ENCODE measurements at places on chromosomes 2 and 18.
A peak's percentile ranks its signal among the peaks of the same experiment; 100 is the strongest.

DNA sequence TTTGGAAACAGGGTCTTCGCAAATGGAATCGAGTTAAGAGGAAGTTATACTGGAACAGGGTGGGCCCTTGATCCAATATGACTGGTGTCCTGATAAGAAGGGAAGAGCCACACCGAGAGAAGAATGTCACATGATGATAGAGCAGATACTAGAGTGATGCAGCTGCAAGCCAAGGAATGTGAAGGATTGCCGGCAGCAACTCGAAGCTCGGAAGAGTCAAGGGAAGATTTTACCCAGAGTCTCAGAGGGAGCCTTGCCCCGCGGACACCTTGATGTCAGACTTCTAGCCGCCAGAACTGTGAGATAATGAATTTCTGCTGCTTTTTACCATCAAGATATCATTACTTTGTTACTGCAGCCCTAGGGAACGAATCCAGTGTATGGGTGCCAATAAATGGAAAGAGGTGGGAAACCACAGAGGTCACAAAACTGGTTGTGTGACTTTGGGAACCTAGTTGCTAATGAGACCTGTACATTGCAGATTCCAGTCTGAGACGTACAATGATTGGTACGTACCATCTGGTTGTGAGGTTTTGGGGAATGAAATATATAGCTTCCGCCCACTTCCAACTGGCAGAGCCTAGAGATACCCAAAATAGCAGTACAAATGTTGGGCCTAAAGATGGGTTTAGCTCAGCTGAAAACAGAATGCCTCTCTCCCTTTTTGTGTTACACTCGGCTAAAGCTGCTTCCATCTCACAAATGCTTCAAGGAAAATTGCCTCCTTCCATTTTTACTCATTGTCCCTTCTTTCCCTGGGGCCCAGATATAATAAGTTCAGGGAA lies 28.6 kb upstream of the VWA3B start:
- DNase-seq: no peak

- DNase-seq: no peak
Measured at GRCh38 chr18:64073971-64074370, 74.9 kb downstream of the LINC00305 start.

DNA sequence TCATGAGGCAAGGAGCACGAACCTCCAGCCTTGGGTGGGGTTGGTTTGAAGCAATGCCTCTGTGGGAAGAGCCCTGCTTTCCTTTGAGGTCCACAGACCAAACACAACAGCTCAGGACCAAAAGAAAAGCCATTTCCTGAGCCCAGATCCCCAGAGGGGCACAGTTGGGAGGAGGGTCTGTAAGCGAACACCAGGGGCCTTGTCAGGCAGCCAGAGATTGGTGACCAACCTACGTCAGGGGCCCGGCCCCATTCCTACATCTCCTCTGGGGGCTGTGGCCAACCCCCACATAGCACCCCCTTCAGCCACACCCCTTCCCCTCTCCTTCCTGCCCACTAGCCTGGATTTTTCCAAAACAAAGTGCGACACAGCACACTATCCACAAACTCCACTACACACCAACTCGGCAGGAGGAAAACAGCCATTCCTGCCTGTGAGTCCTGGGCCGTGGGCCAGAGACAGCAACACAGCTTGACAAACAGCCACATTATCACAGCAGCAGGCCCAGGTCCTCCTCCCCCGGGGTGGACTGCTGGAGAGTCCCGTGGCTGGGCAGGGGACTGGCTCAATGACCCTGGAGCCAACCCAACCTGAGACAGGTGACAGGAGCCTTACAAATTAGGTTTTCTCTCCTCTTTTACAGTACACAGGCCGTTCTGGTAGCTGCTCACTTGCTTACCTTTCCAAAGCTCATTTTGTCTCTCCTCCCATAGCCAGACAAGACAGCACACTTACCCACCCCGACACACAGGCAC lies 98.8 kb downstream of the TNS1 start:
- no peak for DNase-seq

DNA sequence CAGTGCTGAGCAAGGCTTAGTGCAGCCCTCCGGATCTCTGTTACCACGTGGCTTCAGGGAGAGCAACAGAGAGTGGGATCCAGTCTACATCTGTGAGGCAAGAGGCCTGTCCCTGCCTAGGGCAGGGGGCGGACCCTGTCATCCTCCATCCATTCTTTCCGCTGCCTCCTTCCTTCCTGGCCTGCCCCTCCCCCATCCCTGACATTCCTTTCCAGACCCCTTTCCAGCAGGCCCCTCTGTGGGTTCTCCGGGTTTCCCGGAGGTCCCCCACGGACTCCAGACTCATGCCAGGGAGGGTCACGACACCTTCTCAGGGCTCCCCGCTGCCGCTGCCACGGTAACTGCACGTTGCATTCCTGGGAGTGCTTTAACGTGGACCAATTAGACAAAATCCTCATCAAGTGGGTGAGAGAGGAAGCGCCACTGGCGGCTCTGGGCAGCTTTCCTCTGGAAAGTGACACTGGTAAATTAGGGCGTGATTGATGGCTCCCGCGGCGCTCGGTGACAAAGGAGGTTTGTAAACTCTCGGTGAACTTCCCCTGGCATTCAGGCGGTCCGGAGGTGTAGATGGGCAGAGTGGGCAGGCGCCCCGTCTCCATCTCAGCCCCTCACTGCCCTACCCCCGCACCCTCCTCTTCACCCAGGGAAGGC lies 11.4 kb downstream of the ATOH8 start:
- DNase-seq: no peak

GRCh38 chr2:17981936-17982335 lies 103.5 kb downstream of the KCNS3 start:
- DNase-seq: no peak

GRCh38 chr18:377088-377487 lies 109.2 kb upstream of the THOC1 start:
- DNase-seq: no peak

DNA sequence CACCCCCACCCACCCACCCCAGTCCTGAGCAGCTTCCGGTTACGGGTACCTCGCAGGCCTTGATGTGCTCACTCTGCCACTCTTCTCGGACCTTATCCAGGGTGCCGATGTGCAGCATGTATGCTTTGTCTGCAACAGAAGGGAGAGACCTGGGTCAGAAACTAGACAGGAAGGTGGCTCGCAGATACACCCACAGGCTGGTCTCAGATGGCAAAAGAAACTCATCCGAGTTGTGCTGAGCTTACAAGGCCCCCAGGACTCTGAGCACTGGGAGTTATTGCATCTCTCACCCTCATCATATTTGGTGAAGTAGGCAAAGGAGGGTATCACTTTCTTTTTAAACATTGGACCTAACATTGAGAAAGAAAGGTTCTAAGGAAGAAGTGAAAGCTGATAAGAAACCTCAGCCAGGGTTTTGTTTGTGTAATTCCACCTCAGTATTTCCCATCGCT lies 30.6 kb upstream of the EPG5 start:
- peak; percentile 34 for DNase-seq

DNA sequence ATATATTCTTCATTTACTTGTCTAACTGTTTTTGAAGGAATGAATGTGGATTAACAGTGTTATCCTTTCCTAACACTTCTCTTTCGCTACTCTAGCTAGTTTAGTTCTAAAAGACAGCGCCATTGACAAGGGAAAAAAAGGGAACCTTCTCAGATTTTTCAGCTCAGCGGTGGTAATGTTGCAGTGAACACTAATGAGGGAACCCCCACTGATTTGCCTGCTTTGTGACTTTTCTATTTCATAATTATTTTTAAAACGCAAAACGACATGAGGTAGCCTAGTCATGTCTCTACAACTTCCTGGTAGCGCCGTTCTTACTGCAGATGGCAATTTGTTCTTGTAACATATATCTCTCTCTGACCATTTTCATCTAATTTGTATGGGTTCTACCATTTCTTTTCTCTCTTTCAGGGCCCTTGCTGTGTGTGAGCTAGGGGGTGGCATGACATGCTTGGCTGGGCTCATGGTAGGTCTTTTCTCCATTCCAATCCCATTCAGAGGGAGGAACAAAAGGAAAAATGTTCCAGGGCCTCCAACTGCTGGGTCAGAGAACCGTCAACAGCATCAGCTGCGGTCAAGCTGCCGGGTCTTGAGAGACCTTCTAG lies 235.5 kb upstream of the SIX3 start:
- no peak for DNase-seq

DNA sequence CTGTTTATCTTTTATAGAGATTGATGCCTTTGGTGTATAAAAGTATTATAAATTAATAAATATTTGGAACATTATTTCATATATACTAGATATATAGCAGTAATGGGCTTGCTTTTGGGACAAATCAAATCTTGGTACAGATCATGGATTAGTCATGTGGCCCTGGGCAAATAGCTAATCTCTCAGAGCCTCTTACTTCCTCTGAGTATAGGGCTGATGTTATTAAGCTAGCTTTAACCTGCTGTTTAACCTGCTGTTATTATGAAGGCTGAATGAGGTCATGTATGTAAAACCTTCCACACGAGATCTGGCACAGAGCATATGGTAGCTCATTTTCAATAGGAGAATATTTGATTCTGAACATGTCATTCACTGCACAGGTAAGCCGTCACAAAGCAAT lies 5.7 kb downstream of the ITGB6 start:
- no peak for DNase-seq

DNA sequence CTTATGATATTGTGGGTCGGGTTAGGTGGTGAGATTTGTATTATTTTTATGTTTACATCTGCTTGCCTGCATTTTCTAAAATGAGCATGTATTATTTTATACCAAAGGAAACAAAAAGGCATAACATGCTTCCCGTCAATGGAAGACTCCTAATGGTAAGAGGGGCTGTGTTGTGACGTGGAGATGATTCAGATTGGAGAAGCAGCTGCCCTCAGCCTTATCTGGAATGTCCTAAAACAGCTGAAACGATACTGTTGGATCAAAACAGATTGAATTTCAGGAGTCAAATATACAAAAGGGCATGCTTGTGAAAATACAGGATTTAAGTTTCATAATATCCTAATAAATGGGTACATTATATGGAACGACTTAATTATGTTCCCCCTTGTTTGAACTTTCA lies 19.0 kb downstream of the DGKD start:
- DNase-seq: no peak

DNA sequence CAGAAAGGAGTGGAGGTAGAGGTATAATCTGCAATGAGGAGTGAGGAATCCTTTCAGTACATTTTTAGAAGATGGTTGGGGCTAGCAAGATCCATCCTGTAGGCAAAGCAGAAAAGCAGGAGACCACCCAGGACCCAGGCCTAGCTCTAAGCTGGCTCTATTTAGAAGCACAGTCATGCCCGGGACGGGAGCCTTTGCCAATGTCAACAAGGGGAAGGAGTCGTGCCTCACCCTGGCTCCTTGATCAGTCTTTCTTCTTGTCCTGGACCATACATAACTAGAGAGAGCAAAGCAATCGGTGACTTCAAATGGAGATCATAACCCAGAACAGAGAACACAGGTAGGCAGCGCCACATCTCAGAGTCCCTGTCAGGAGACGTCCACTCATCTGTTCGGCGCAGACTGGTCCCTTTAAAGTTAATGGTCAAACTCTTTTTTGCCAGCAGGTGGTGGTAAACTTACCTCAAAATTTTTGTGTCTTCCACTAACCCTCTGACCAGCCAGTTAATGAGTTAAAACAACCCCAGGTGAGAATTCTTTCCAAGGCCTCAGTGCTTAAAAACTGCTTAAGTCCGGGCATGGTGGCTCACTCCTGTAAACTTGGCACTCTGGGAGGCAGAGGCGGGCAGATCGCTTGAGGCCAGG lies 8.0 kb downstream of the MC5R start:
- DNase-seq: no peak

- no peak for DNase-seq
Measured at GRCh38 chr2:114436329-114436728, 6.1 kb upstream of the DPP10 start.

- DNase-seq: no peak
Measured at GRCh38 chr2:231709636-231709980, 1.3 kb downstream of the PTMA start.

GRCh38 chr2:64713686-64714085 lies 60.0 kb upstream of the SERTAD2 start:
- no peak for DNase-seq

DNA sequence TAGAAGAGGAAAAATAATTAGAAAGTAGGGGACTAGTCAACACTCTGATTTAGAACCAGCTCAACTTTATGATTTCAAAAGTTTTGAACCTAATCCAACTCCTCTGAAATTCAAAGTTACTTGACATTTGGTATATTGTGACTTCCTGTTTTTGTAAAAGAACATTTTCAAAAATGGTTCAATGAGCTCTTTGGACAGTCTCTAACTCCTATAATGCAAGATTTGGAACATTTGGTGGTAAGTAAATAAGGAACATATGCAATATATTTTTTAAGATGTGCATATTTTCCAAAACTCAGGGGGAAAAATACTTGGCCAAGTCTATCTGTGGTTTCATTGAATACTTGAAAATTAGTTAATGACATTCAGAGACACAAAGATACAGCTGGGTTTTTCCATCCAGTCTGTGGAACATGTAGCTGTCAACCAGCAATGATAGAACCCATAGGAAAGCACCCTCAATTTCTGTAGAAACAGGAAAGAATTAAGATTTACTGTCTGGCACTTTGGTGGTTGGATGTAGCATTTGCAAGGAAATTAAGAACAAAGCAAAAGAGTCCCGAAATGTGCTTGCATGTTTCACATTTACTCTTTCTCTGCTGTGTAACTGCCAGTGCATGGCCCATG lies 17.0 kb upstream of the ANKRD44 start:
- no peak for DNase-seq

DNA sequence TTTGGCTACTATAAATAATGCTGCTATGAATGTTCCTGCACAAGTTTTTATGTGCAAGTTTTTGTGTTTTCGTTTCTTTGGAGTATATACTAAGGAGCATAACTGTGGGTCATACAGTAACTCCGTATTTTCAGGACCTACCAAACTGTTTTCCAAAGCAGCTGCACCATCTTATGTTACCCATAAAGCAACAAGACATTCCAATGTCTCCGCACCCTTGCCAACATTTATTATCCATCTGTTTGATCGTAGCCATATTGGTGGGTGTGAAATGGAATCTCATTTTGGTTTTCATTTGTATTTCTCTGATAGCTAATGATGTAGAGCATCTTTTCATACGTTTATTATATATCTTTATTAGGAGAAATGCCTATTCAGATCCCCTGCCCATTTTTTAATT lies 13.8 kb downstream of the TMEM131 start:
- no peak for DNase-seq

GRCh38 chr2:212686285-212686895 lies 147.8 kb upstream of the ERBB4 start:
- no peak for DNase-seq

DNA sequence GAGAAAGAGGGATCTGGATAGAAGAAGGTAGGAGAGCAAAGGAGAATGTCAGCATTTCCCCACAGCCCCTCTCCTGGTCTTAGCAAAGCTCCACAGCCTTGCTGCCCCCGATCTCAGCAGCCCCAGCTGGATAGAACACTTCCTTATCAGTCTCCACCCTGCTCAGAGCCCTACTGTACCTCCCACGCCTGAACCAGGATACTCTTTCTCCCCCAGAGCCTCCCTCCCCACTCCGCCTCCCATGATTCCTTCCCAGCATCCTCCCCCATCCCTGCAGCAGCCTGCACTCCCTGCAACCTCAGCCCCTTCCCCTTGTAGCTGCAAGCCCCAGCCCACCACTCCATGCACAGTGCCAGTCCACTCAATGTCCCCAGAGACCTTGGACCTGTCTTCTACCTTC lies 25.8 kb downstream of the PLB1 start:
- no peak for DNase-seq

- DNase-seq: no peak
Measured at GRCh38 chr2:27889774-27890145, 427 bp downstream of the RBKS start.

Measured in vagina (tissue), 2 donors.